Daoy (cell line): ENCODE measurements at places on chromosomes 6 and 20. TPM values are rescaled to one million over a fixed set of nuclear protein-coding genes. Genes with fewer than 3 reads are reported as not detected.

- no peak for DNase-seq
Measured at GRCh38 chr6:36917541-36918193, 31.9 kb downstream of the C6orf89 start.

The TMC2 gene
- total RNA-seq, result not detected in 2 replicates

GRCh38 chr6:5205877-5206850, 54.6 kb downstream of the LYRM4 start:
- peak; percentile 52 for DNase-seq

The TMEM14C gene
- 185 and 186 TPM in 2 replicates for total RNA-seq
